Osteoblast (primary cell): ENCODE measurements at places on chromosomes 4 and X. TPM values are rescaled to one million over a fixed set of nuclear protein-coding genes. Genes with fewer than 3 reads are reported as not detected.

DNA sequence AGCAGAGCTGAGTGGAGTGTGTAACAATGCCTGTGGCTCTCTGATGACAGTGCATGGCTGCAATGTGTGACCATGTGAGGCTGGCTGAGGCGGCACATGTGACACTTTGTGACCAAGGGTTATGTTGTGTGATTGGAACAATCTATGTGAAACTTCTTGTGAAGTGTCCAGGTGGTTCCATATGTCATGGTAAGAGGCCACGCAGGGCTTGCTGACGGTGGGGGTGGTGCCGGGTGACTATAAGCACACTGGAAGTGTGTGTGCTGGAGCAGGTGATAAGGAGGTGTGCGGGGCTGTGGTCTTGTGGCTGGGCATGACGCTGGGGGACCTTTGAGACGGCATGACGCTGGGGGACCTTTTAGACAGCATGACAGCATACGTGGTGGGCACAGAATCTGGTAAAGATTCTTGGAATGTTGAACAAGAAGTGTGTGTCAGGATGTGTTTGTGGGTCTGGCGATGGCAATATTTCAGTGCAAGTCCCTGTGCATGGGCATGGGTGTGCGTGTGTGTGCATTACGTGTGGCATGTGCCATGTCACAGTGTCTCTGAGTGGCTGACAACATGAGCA is 7.4 kb upstream of the HDAC6 start:
- DNase-seq, result no peak

GRCh38 chrX:39145859-39146258 is 344.6 kb downstream of the MID1IP1 start:
- DNase-seq, result peak; percentile 14

DNA sequence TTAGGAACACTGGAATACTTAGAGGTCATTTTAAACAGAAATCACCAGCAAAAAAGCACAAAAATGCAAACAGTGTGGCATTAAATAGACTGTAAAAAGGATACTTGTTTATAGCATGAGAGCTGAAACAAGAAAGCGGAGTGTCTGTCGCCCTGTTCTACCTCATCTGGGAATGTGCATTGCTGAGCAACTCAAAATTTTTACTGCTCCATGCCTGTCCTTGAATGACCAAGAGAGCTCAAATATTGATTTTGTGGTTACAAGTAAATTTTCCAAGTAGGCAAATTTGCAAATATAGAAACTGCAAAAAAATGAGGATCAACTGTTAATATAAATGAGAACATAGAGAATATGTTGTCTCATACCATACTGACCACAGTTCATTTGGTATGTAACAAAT is 25.5 kb downstream of the AP1AR start:
- no peak for DNase-seq

DNA sequence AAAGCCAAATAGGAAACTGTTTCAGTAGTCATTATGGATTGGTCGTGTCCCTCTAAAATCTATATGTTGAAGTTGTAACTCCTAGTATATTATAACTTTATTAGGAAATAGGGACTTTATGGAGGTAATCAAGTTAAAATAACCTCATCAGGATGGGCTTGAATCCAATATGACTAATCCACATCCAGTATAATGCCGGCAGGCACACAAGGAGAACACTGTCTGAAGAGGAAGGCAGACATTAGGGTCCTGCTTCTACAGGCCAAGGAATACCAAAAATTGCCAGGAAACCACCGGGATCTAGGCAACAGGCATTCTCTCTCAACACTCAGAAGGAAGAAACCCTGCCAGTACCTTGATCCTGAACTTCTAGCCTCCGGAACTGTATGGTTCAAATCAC is 130.3 kb downstream of the ATP10D start:
- no peak for DNase-seq

DNA sequence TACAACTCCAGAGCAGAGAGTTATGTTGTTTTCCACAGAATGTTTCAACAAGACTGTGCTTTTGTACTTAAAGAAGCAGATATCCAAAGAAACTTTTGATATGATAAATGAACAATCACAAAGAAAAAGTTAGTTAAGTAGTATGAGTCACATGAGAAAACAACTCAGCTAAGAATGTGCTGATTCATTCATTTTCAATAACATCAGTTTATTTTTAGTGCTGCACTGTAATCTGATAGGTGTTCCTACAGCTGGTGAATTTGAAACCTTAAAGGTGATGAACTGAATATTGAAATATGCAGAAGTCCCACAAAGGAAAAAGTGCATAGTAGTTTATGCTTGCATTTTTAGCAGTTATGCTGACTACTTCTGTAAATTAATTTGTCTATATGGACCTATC is 180.3 kb upstream of the TENM3 start:
- peak; percentile 90 for DNase-seq

- DNase-seq, result peak; percentile 82
Observed at GRCh38 chr4:53478671-53479456, 101.4 kb downstream of the FIP1L1 start.

DNA sequence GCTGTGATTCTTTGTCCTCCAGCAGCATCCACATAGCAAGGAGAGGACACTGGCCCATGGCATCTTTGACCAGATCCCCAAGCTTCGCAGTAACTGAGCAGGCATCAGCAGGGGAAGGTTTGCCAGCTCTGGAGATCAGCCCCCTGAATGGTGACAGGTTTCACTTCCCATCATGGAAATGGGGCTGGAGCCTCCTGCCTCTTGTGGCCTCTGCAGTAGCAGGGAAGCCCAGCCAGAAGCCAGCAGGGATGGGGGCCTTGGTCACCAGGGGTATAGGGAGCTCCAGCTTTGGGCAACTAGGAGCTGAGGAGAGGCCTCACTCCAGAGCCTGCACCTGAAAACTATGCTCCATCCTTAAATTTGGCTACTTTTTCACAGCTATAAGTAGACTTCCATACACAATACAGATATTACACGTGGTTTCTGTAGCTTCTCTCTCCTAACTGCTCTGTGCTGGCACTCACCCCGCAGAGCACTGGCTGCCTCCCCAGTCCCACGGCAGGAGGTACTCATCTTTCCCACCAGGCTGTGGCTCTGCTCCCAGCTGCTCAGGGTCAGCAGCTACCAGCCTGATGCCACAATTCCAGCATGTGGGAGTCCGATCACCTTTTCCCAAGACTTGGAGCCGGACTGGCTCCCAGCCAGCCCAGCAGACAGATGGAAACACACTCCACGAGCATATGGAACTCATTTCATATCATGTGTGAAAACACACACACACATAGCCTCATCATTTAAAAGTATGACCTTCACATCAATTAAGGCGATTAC is 2.8 kb downstream of the TMEM271 start:
- DNase-seq, result peak; percentile 58

The VCX3A gene
- total RNA-seq, result not detected in 2 replicates

The SMIM43 gene
- 0.72 and 1.8 TPM in 2 replicates for total RNA-seq
